ENCODE measurements at places on chromosomes 2 and 18.

DNA sequence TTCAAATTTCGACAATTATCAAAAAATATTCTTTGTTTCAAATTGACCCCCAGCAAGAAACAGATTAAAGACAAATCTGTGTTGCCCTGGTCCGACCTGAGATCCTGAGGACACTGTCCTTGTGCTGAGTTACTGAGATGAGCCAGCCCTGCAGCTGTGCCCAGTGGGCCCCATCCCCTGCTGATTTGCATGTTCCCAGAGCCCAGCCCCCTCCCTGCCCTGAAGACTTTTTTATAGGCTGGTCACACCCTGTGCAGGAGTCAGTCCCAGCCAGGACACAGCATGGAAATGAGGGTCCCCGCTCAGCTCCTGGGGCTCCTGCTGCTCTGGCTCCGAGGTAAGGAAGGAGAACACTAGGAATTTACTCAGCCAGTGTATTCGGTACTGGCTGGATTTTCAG is 31.4 kb upstream of the ZNG1B start:
- DNase-seq: no peak

- no peak for DNase-seq
Observed at GRCh38 chr2:118221536-118222272, 133.4 kb downstream of the INSIG2 start.

- no peak for DNase-seq
Observed at GRCh38 chr2:120481446-120482194, 135.7 kb downstream of the INHBB start.

DNA sequence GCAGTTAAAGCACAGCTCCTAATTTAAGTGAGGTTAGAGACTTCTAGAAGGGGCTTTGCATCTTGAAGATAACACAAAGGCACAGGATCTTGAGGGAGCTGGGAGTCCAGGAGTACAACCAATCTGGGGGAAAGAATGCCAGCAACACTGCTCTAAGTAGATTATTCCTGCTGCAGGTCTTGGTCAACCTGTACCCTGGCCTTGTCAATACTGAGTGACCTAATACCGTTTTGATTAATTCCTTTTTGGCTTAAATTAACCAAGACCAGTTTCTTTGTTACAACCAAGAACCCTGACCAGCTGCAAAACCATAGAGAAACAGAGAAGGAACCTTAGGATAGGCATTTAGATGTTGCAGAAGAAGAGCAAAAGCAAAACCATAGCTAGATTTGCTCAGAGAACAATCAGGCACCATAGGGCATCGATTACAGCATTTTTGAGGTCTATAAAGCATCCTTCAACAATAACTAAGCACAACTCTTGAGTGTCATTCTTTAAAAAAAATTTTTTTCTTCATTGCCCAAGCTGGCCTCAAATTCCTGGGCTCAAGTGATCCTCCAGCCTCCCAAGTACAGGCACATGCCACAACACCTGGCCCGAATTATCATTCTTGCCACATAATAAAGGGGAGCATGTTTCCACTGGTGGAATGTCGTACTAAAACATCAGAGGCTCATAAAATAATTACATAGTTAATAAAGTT is 6.3 kb downstream of the STARD7 start:
- no peak for DNase-seq

- DNase-seq: no peak
Observed at GRCh38 chr18:65409261-65409660, 341.6 kb upstream of the CDH7 start.

DNA sequence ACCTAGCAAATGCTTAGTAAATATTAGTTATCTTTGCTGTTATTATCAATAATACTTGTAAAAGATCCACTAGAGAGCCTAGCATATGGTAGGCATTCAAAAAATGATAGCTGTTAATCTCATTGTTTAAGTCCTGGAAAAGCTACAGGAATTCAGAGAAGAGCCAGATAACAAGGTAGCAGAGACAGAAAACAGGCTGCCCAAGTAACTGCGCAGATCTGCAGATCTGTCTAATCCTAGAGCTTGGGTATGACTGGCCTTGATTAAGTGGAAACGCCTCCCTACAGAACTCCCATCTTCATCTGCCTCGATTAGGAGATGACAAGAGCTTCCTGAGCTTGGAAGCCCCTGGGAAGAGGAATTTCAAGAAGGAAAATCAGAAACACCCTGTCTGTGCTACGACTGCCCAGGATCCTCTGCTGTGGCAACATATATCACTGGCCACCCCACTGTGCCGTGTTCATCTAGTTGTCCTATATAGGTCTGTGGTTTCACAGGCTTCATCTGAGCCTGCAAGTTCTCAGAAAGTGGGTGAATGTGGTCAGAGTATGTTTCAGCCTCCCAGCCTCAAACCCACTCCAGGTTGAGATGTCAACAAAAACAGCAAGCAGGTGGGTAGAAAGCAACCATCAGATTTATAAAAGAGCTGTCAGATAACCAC is 151.5 kb upstream of the PKDCC start:
- no peak for DNase-seq

DNA sequence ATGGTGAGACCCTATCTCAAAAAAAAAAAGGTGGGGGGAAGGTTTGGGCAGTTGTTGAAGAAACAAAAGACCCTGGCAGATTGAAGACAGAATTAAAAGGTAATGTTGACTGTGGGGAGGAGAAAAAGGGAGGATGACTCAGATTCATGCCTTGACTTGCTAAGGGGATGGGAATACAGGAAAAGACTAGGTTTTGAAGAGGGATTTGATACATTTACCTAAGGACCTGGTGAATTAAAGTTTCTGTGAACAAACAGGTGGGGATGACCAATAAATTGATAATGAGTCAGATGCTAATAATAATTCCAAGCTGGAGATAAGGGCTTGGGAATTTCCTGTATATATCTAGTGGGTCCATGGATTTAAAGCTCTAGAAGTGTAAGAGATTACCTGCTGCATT is 27.6 kb downstream of the TTR start:
- DNase-seq: no peak

GRCh38 chr2:199018826-199019225 is 438.9 kb downstream of the SATB2 start:
- no peak for DNase-seq

- DNase-seq: peak; percentile 35
Observed at GRCh38 chr2:57878171-57878865, 168.3 kb upstream of the VRK2 start.

DNA sequence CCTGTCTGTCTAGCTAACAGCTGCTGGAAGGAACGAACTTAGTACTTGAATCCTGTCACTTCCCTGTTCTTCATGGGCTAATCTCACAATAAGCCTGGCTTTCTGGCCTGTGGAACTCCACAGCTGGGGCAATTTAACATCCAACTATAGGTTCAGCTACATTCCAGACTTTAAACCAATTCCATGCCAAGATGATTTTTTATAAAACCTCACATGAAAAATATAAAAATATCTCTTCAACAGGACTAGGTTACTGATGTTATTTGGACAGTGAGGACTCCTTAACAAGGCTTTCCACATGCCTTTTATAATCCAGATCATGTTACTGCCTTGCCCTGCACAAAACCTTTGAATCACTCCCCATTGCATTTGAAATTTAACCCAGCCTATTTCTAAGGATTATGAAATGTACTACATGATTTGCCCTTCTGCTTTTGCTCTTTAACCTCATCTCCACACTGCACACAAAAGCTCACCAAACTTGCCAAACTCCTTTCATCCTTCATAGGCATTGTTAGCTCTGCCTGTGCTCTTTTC is 863.2 kb upstream of the CHAC2 start:
- DNase-seq: no peak

DNA sequence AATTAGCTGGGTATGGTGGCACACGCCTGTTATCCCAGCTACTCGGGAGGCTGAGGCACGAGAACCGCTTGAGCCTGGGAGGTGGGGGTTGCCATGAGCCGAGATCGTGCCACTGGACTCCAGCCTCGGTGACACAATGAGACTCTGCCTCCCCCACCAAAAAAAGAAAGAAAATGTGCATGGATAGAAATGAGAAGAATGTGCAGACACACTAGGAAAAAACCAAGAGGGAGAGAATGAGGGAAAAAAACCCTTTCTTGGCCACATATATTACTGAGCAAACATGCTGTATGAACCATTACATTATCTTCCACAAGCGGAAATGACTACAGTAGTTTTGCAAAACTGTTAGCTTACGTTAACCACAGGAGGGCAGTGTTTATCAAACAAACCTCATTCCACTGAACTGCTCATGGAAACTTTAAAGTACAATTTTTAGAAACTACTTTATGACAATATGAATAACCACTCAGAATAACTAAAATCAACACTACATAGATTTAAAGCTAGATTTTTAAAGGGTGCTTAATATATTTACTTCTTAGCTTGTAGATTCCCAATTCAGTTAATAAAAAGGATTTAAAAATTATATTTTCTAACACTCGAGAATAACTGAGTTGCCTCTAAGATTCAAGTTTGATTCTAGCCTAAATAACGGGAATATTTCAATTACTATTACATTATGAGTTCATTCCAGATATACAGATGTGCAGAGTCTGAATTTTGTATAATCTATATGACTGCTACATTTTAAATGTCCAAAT is 26.4 kb downstream of the ASXL2 start:
- DNase-seq: no peak

DNA sequence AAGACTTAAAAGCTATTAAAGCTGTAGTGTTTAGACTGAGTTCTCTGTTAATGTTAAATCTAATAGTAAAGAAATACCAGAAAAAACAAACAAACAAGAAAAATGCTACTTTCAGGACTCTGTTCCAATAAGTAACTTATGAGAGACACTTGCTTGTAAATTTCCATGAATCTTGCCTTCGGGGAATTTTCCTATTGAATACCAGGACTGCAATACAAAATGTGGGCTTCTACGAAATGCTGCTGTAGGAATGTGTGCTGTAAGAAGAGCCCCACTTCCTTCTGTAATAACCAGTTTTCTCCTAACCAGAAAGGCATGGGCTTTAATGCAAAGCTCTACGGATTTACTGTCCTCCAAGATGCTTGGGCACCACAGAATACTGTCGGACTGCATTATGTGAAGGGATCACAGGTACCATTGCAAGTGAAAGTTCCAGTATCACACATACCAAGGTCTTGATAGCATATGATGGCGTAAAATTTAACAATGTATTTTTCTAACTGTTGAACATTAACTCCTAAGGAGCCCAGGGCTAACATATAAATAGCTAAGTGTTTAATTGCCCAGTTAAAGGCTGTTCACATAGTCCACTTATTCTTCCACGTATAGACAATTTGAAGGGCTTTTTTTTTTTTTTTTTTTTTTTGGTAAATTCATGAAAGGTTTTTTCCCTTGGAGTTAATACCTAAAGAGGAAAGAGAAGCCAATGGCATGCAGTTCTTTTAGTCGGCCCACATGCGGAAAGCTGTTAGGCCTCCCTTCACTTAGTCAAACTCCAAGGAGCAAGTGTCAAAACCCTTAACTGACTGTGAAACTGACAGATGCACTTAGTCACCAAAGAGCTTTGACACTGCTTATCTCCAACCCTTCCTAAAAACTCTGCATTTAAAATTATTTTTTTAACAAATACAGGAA is 564.0 kb upstream of the POU3F3 start:
- no peak for DNase-seq

GRCh38 chr2:12417786-12418185 is 298.9 kb upstream of the TRIB2 start:
- DNase-seq: no peak

- no peak for DNase-seq
Observed at GRCh38 chr2:49379406-49379805, 225.1 kb upstream of the FSHR start.

- DNase-seq: no peak
Observed at GRCh38 chr2:32746669-32747068, 118.8 kb downstream of the TTC27 start.

DNA sequence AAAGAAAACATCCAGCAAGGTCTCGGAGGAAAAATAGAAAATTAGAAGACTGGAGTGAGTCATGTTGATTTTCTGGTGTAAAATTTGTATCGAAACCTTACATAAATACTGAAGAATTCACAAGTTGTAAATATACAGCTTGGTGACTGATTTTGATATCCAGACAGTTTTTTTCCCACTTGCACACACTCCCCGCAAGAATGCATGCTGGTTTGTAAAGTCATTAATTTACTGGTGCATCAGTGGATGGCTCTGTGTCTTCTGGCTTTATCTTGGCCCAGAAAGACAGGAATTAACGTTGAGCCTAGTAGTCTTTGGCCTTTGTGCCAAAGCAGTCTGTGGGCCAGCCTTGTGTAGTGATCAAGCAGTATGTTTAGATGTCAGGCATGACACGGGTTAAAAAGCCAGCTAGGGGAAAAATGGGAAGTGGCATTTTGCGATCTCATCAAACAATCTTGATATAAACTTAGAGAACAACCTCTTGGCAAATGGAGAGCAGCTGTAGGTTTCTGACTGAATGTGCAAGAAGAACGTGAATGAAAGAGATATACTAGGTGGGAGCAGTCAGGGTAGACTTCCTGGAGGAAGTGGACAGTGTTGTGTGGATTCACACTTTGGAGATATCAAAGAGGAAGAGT is 22.7 kb upstream of the CASP8 start:
- DNase-seq: no peak

DNA sequence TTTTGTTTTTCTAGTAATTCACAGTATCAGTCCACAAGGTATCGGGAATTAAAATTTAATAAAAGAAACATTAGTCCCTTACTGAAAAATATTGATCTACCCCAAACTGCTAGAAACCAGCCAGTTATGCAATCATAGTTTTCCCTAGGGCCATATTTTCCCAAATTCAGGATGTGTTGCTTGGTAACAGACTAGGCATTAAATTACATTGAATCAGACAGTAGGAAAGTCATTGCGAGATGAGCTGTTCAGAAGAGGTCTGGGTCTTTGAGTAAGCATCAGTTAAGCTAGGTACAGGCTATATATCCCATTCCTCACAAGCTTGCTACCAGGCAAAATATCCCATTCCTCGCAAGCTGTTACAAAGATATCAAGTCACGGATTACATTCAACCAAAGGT is 123.0 kb upstream of the CCDC150 start:
- DNase-seq: no peak

DNA sequence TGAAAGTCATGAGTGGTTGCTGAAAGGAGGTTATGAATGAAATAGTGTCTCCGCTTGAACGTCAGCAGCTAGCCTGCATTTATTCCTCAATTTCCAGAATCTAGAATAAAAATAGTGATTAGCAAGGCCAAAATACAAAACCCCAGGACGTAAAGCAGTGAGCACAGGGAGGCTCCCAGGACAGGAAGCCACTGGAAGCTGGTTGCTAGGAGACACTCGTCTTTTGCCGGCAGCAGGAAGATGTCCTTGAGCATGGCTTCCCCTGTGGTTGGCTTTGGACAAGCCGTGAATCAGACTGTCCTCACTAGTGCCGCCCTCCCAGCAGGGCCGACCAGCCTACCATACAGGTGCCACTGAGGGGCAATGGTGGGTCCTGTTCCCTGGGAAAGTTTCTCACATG is 374.4 kb downstream of the MTX2 start:
- no peak for DNase-seq
